Type B pancreatic cell (in vitro differentiated cells): ENCODE measurements at places on chromosomes 4 and X. TPM values are rescaled to one million over a fixed set of nuclear protein-coding genes. Genes with fewer than 3 reads are reported as not detected.

DNA sequence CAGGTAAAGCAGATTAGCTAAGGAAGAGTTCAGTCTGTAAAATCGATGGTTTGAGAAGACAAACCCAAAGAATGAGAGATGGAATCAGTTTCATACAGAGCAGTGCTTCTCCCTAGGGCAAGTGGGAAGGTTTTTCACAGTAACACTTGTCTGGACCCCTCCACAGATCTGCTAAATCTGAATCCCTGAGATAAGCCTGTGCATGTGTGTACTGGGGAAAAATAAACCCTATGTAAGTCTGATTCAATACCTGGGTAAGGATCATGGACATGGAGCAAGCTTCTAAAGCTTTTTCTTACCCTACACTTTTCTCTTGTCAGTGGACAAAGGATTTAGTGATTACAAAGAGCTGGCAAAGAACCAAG is 13.6 kb downstream of the ELOVL6 start:
- no peak overlapping the region for H3K27ac ChIP-seq
- H3K4me1 ChIP-seq, result peaks cover 33% of the 10 kb centered on the region
- H3K36me3 ChIP-seq, result peaks cover 39% of the 10 kb centered on the region
- H3K27me3 ChIP-seq, result no peaks in the 10 kb centered on the region
- H3K4me3 ChIP-seq, result no peak overlapping the region
- DNase-seq, result no peak

DNA sequence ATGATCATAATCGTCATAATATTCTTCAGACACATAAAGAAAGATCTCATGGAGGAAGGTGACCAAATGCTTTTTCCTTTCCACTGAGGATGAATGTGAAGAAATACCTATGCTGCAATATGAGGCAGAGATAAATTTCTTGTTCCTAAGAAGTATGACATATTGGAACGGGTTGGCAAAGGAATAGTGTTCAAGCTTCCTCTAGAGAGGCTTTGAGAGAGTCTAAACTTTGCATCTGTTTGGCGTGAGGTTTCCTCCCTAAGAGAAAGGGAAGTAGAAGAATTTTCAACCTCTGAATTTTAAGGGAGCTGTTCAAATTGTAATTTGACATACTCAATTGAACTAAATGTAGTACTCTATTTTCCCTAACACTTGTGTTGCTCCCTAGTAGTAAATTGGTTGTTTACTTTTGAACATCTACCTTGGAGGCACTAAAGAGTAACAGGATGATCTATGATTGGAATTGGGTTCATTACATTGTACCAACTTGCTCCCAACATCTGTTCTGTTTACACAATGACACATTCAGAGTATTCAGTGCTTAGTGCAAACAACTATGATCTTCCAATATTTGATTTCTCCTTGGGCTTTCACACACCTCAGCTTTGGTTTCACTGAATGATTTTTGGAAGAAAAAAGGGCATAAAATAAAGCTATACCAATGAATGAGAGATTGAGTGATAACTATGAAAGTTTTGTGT is 122.0 kb downstream of the CORIN start:
- no peak overlapping the region for H3K4me3 ChIP-seq
- no peak for DNase-seq
- peaks cover 9% of the 10 kb centered on the region for H3K4me1 ChIP-seq
- H3K27me3 ChIP-seq, result peaks cover 3% of the 10 kb centered on the region

DNA sequence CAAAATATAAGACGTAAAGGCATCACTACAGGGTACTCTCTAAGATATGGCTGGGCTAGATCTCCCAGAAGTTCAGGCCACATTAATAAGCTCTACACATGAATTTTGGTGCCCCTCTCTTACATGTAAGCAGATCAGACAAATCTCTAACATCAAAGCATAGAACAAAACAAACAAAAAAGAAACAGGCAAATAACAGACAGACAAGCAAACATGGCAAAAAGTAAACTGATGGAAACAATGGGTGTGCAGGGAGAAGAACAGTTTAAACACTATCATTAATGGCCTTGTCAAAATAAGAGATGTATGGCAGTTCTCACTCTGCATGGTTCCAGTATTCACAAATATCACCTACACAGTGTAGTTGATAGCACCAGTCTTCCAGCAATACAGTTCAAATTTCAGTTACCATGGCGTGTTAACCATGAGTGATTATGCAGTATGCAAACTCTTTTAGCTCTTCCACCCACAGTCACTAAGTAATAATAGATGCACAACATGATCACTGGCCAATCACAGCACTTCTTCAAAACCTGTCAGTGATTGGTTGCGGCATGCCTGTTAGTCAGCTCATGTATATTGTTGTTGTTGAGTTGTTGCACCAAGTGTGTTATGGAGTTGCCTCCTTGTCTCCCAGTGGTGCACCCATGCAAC is 110.7 kb upstream of the TLR3 start:
- no peak overlapping the region for H3K27ac ChIP-seq
- no peaks in the 10 kb centered on the region for H3K36me3 ChIP-seq
- no peak overlapping the region for H3K4me3 ChIP-seq
- H3K27me3 ChIP-seq, result peaks cover 8% of the 10 kb centered on the region

GRCh38 chr4:174460684-174461083 is 61.6 kb downstream of the HPGD start:
- H3K27ac ChIP-seq, result no peak overlapping the region
- H3K4me3 ChIP-seq, result no peak overlapping the region
- DNase-seq, result no peak
- H3K27me3 ChIP-seq, result no peaks in the 10 kb centered on the region
- H3K36me3 ChIP-seq, result no peaks in the 10 kb centered on the region

- H3K4me1 ChIP-seq, result peaks cover 4% of the 10 kb centered on the region
- H3K27me3 ChIP-seq, result no peaks in the 10 kb centered on the region
- no peaks in the 10 kb centered on the region for H3K36me3 ChIP-seq
- H3K27ac ChIP-seq, result no peak overlapping the region
These were observed 395.5 kb upstream of the BOD1L1 start for GRCh38 chr4:14023036-14023435.

GRCh38 chr4:5815641-5816040 is 77.2 kb downstream of the CRMP1 start:
- H3K27me3 ChIP-seq, result no peaks in the 10 kb centered on the region
- no peaks in the 10 kb centered on the region for H3K4me1 ChIP-seq

DNA sequence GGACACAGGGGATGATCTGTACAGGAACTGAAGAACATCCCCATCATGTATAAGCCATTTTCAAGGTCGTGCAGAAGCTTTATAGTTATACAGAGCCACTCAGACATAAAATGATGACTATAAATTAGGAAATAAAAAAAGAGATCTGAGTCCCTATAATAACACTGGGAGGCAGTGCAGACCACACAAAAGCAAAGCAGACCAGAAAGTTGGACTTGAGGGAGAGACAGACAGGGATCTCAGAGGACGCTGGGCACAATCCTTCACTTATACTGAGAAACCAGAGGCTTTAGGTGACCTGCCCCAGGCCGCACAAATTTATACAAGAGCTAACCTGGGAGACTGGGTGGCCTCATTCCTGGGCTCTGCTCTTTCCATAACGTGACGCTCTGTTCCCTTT is 70.5 kb downstream of the HADH start:
- H3K36me3 ChIP-seq, result peaks cover 3% of the 10 kb centered on the region
- peaks cover 5% of the 10 kb centered on the region for H3K4me1 ChIP-seq
- DNase-seq, result no peak
- no peak overlapping the region for H3K4me3 ChIP-seq
- peaks cover 4% of the 10 kb centered on the region for H3K27me3 ChIP-seq

DNA sequence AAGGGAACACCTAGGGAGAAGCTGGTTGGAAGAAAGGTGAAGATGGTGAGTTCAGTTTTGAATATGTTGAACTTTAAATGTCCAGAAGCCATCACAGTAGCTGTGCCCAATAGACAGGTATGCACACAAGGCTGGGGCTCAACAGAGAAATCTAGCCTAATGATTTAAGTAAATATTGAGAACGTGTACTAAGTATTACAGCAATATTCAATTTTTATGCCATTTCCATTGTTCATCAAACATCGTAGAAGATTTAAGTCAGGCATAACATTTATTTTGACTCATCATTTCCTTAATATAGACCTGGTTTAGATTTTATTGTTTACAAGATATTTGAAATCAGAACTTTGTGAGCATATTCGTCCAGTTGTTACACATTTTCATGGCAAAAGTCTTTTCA is 116.4 kb downstream of the HPGD start:
- no peak overlapping the region for H3K27ac ChIP-seq
- no peaks in the 10 kb centered on the region for H3K27me3 ChIP-seq
- H3K36me3 ChIP-seq, result no peaks in the 10 kb centered on the region
- no peak overlapping the region for H3K4me3 ChIP-seq

Gene GAGE12D
- not detected in 2 replicates for total RNA-seq

- no peaks in the 10 kb centered on the region for H3K4me1 ChIP-seq
- H3K27me3 ChIP-seq, result peaks cover 14% of the 10 kb centered on the region
- H3K4me3 ChIP-seq, result no peak overlapping the region
- no peak overlapping the region for H3K27ac ChIP-seq
These were observed 472.9 kb upstream of the GRID2 start for GRCh38 chr4:91830681-91831395.

- H3K27ac ChIP-seq, result peak overlapping the region; percentile 91
- DNase-seq, result no peak
These were observed 1.7 kb downstream of the FRAS1 start for GRCh38 chr4:78058591-78059523.

Gene DHX15
- 130 and 165 TPM in 2 replicates for total RNA-seq

Gene MCF2
- 0.22 and 0.50 TPM in 2 replicates for total RNA-seq
